ENCODE measurements at places on chromosomes 1 and 21. TPM values are rescaled to one million over a fixed set of nuclear protein-coding genes. Genes with fewer than 3 reads are reported as not detected.

DNA sequence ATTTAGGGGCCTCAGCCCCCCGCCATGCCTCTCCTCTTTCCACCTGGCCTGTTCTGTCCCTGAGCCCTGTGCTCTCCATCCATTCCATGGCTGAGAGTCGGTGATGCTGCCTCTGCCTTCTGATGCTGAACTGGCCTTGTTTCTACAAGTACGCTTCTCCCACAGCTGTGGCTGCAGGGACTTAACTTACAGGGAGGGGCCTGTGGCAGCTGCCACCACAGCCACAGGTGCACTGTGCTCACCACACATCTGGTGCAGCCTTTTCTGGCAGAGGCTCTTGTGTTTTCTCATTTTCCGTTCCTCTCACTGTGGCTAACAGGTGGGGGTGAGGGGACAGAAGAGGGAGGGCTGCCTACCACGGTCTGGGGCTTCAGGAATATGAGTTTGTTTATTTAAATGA is 4.2 kb downstream of the FMO1 start:
- DNase-seq, result no peak

DNA sequence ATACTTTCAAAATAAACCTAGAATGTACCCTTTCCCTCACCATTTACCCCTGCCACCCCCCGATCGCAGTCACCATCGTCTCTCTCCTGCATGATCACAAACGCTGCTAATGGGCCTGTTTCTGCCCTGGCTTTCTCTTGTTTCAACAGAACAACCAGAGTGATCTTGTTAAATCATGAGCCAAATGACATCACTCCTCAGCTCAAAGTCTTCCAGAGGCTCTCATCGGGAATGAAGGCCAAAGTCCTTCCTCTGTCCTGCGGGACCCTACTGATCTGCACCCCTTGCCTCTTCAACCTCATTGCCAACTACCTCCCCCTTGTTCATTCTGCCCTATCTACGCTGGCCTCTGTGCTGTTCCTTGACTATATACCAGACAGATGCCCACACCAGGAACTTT is 39.4 kb upstream of the PTGFRN start:
- DNase-seq, result no peak

- no peak for DNase-seq
Observed at GRCh38 chr1:150385537-150386445, 21.8 kb downstream of the RPRD2 start.

RGSL1 gene
- not detected for total RNA-seq

DNA sequence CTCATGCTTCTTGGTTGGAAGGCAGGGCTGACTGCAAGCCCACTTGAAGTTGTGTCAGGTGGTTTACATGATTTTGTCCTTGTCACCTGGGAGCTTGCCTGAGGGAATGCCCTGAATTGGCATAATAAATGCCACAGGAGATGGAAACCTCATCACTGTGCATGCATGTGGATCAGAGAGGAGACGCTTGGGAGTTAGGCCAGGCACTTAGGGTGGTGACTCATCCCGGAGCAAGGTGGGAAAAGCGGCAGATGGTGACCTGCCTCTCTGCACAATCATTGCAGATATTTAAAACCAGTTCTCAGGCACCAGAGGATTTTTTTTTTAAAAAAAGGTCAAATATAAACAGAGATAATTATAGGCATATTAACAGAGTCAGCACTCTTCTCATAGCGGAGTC is 202.2 kb upstream of the KIAA0040 start:
- DNase-seq, result no peak

- no peak for DNase-seq
Observed at GRCh38 chr21:45972353-45972715, 9.2 kb upstream of the COL6A1 start.

PODN gene
- total RNA-seq, result not detected

ITPKB gene
- total RNA-seq, result 11.7 TPM

- no peak for DNase-seq
Observed at GRCh38 chr1:201362906-201363305, 14.6 kb downstream of the TNNT2 start.

- DNase-seq, result no peak
Observed at GRCh38 chr1:36964830-36965229, 69.5 kb downstream of the GRIK3 start.

DNA sequence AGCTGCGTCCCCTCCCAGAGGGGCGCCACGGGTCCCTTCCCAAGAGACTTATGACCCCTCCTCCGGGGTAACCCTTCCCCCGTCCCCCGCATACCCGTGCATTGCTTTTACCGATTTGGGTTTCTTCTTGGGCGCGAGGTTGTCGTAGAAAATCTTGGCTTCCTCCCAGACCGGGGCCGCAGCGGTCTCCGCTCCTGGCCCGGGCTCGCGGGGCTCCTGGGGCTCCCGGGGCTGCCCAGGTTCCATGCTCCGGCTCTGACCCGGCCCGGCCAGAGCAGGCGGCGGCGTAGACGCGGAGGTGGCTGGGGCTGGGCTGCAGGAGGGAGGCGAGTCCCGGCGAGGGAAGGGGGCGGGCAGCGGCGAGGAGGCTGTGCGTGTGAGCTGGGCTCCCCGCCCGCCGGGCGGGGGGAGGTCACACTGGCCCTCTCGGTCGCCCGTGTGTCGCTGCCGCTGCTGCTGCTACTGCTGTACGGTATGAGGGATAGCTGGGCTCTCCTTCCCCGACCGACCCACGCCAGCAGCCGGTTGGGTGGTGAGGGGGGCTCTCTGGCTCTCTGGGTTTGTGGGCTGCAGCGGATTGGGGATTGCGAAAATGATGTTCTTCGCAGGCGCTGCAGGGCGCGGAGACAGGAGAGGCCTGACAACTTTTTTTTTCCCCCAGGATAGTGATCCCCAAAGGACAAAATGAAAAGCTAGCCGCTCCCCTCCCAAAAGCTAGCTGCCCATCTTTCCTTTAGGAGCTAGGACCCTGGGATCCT is at the start of gene NT5C1A:
Gene NT5C1A, minus strand, starts transcription at position 315 of the 758 bp plus-strand sequence. Its CDS starts 69 bp downstream, at position 246.
- no peak for DNase-seq

CR1L gene
- total RNA-seq, result not detected

- DNase-seq, result no peak
Observed at GRCh38 chr1:100034470-100034869, 64.7 kb downstream of the SLC35A3 start.

DNA sequence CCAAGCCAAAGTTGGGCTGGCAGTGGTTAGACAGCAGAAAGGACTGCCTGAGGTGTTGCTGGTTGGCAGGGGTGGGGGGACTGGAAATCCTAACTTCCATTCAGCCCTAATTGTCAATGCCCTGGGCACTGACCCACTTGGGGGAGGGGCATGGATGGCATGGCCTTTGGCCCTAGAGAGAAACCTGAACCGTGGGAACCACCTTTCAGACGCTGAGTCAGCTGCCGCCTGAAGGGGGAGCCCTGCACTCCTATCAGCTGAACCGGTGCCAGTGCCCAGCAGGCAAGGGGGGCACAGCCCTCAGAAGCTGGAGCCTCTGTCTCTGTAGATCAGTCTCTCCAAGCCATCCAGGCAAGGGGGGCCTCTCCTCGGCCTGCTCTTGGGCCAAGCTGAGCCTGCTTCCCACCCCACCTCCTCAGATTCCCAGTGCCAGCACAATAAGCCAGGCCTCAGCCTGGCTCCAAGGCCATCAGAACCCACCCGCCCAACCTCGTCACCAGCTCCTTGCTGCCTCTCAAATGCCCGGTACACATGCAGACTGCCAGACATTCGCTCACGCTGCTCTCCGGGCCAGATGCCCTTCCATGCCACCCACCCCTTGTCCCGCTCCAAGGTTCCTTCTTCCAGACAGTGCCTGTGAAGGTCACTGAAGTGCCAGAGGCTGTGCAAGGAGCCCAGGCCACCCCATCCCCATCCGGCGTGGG is 11.6 kb downstream of the TINAGL1 start:
- peak; percentile 53 for DNase-seq

DNA sequence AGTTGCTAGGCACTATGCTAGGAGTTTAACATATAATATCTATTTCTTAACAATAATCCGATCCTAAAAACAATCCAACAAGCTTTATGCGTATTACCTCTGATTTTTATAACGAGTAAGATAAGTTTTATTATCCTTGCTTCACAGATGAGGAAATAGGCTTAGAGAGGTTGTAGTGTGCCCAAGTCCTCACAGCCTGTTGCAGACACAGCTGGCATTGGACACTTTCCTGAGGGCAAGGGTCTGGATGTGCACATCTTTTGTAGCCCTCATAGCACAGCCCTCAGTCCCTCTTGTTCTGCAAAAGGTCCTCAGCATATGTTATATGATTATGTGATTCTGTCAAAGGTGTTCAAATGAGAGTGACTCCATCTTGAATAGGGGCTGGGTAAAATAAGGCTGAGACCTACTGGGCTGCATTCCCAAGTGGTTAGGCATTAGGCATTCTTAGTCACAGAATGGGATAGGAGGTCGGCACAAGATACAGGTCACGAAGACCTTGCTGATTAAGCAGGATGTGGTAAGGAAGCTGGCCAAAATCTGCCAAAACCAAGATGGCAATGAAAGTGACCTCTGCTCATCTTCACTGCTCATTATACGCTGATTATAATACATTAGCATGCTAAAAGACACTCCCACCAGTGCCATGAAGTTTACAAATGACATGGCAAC is 75.7 kb upstream of the F3 start:
- peak; percentile 95 for DNase-seq

- DNase-seq, result no peak
Observed at GRCh38 chr1:243738020-243738419, 112.0 kb downstream of the AKT3 start.

FAM3B gene
- not detected for total RNA-seq

DNA sequence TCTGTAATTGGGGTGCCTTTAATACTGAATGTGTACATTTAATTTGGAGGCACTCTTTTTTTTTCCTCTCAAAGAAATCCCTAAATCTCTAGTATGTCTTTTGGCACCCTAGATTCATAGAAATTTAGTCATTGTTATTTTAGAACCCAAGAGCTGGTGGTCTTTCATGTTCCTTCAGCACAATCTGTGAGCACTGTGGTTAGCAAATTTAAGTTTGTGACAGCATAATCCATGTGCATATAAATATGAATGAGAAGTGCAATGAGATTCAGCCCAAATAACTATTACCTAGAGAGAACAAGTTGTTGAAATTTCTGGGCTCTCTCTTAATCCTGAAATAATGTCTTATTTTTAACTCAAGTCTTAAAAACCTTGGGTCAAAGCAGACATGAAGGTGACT is 4.5 kb downstream of the PPP1R8 start:
- no peak for DNase-seq

DNA sequence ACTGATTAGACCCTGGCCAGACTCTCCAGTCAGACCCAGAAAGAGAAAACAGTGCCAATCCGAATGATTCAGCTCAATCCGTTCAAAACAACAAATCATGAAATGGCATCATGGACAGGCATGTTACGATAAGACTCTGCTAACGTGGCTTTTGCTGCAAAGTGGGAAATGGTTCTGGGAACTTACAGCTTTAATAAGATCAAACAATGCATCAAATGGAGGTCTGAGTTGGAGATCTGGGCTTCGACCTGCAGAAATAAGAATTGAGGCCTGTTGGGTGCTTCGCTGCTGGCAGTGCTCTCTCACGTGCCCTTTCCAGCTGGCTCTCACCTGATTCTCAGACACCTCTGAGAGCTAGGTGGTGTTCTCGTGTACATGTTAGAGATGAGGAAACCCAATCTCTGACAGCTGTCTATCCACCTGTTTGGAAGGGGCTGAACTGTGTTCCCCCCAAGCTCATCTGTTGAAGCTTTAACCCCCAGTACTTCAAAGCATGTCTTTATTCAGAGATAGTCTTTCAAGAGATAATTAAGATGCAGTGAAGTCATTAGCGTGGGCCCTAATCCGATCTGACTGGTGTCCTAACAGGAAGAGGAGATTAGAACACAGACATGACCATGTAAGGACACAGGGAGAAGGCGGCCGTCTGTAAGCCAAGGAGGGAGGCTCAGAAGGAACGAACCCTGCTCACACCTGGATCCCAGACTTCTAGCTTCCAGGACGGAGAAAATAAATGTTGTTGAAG is 45.5 kb upstream of the ETS2 start:
- no peak for DNase-seq

LPAR3 gene
- 32.3 TPM for total RNA-seq

CD53 gene
- not detected for total RNA-seq

HRNR gene
- total RNA-seq, result not detected

DNA sequence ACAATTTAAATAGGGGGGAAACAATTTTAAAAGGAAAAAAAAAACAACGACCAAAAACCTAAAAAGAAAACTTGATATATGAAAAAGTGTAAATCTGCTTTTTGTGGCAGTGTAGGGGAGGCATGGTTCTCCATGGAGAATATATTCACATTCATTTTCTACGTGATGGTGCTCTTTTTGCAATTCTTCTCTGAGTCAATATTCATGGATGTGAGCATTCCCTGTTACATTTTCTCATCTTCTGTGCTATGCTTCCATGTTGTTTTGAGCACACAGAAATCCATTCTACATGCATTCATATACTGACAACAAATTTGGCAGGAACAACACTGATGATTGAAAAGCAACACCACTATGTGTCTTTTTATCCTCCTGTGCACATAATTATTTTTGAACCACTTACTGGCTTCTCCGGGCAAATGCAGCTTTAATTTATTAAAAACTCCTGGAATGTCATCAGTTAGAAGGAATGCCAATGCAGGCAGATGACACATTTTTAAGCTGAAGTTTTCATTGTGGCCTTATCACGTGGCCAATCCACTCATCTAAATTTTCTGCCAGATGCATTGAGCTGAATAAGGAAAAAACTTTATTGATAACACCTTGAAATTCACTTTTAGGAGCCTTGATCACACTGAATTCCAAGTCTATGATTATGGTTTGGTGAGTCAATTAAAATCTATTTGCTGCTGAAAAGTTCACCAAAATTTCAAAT is 590.6 kb downstream of the NUF2 start:
- no peak for DNase-seq

DNA sequence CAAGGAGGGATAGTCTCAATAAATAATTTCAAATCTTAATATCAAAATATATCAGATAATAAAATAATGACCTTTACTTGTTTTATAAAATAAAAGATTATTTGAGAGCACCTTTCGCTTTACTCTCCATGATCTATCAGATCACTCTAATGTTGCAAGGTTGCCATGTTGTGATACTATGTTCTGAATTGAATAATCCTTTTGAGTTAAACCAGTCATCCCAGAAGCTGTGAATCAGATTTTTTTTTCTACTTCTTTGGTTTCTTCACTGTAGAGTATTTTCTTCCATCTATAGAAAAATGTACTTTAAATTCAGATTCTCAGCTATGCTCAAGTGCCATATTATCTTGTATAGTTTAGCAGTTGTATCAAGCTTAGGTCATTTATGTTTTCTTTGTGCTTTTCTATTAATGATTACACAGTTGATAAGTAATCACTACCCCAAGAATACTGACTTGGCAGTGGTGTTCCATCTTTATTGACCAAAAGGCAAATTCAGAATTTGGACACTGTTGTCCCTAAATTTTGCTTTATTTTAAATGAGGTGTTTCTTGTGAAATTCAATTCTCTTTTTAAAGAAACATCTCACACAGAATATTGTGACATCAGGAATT is 32.9 kb downstream of the BRDT start:
- DNase-seq, result no peak

DNA sequence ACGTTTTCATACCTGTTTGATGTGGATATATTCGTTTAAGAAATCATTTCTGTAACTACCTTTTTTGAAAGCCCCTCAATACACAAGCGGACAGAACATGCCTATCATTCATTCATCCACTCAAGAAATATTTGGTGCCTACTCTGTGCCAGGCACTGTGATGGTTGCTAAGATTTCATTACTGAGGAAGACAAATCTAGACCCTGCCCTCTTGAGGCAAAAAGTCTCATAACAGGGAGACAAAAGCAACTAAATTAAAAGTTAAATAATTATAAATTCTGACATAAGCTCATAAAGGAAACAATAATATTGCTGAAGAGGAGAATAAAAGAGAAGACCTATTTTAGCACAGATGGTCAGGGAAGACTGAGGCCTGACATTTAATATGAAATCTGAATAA is 203.5 kb upstream of the ZNHIT6 start:
- DNase-seq, result no peak

Measured in foreskin keratinocyte (primary cell).